ENCODE measurements at places on chromosomes 7 and 10. TPM values are rescaled to one million over a fixed set of nuclear protein-coding genes. Genes with fewer than 3 reads are reported as not detected.

The STAG3 gene
- 0.56 TPM for total RNA-seq

The THSD7A gene
- total RNA-seq = 6.1 TPM

- H3K36me3 ChIP-seq = peaks cover 24% of the 10 kb centered on the region
- peaks cover 78% of the 10 kb centered on the region for H3K4me1 ChIP-seq
- H3K4me3 ChIP-seq = no peak overlapping the region
- H3K27ac ChIP-seq = no peak overlapping the region
Observed at GRCh38 chr10:29479081-29479925, 155.5 kb downstream of the SVIL start.

DNA sequence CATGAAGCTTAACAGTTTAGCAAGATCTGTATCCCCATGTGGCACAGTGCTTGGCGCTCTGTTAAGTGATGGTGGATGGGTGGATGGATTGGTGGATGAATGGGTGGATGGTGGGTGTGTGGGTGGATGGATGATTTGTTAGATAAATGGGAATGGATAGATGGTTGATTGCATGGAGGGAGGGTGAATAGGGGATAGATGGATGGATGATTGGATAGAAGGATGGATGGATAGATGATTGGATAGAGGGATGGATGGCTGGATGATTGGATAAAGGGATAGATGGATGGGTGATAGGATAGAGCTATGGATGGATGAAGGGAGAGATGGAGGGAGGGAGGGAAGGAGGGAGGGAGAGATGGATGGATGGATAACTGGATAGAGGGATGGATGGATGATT lies 229.7 kb downstream of the CUX1 start:
- H3K4me1 ChIP-seq = peaks cover 26% of the 10 kb centered on the region
- H3K4me3 ChIP-seq = no peak overlapping the region
- H3K36me3 ChIP-seq = no peaks in the 10 kb centered on the region
- no peak overlapping the region for H3K27ac ChIP-seq

- no peaks in the 10 kb centered on the region for H3K27me3 ChIP-seq
- H3K27ac ChIP-seq = no peak overlapping the region
- H3K4me3 ChIP-seq = no peak overlapping the region
Observed at GRCh38 chr7:120724448-120724847, 133.5 kb downstream of the TSPAN12 start.

The PPP1R17 gene
- total RNA-seq = not detected

The SP8 gene
- not detected for total RNA-seq

- no peaks in the 10 kb centered on the region for H3K4me1 ChIP-seq
- no peak overlapping the region for H3K4me3 ChIP-seq
- H3K36me3 ChIP-seq = no peaks in the 10 kb centered on the region
- H3K27ac ChIP-seq = no peak overlapping the region
- H3K27me3 ChIP-seq = no peaks in the 10 kb centered on the region
Observed at GRCh38 chr7:134024739-134025138, 102.4 kb upstream of the LRGUK start.

The AKR1C2 gene
- total RNA-seq = 44.9 TPM

Data from thoracic aorta (tissue), 2 donors.